ENCODE measurements at places on chromosomes 5 and 9. TPM values are rescaled to one million over a fixed set of nuclear protein-coding genes. Genes with fewer than 3 reads are reported as not detected.

NOL8 gene
- total RNA-seq = 46.7 TPM

GRCh38 chr9:2907411-2907810 lies 63.5 kb upstream of the PUM3 start:
- DNase-seq = no peak

- no peak for DNase-seq
Observed at GRCh38 chr5:145855763-145856267, 17.0 kb downstream of the GRXCR2 start.

- no peak for DNase-seq
Observed at GRCh38 chr5:17088051-17088450, 129.4 kb upstream of the BASP1 start.

- DNase-seq = no peak
Observed at GRCh38 chr5:178282391-178282790, 49.8 kb upstream of the PHYKPL start.

JAK2 gene
- 43.9 TPM for total RNA-seq

NDUFS6 gene
- total RNA-seq = 22.5 TPM

GRCh38 chr5:171623107-171623506 lies 162.5 kb upstream of the SMIM23 start:
- DNase-seq = no peak

DNA sequence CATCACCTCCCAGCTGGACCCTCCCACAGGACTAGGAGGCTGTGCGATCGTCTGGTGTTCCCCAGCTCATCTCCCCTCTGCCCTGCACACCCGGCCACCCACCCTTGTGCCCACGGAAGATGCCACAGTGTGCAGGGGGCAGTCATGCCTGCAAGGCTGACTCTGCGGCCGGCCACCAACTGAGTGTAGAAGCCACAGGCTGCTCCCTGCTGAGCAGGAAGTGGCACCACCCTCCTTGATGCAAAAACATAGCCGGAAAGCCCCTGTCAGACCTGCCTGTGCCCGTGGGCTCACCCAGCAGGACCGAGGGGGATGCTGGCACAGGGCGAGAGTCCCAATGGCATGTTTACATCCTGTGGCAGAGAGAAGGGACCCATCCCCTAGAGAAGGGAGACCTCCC lies 40.3 kb upstream of the SLC12A7 start:
- peak; percentile 42 for DNase-seq

- peak; percentile 96 for DNase-seq
Observed at GRCh38 chr5:149960272-149961185, at the start of gene SLC26A2. Gene SLC26A2 (plus strand): TSS chr5:149960758. CDS start chr5:149977653, 16,895 bp downstream.

GRCh38 chr5:166363087-166363760 lies 1928.2 kb upstream of the WWC1 start:
- no peak for DNase-seq

- no peak for DNase-seq
Observed at GRCh38 chr5:17314907-17315471, 97.6 kb downstream of the BASP1 start.

DNA sequence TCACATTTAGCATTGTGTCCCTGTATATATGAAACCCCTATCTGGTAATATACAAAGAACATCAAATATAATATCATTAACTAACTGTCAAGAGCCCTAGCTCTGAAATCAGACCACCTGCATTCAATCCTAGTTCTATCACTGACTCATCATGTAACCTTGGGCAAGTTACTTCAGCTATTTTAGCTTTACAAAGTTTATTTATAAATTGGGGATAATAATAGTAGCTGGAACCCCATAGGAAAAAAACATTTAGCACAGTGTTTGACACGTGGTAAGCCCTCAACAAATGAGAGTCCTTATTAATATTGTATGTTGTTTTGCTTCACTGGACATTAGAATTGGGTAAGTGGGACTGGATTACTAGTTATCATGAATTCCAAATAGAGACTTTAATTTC lies 157.5 kb downstream of the EBF1 start:
- DNase-seq = no peak

- DNase-seq = no peak
Observed at GRCh38 chr5:134510970-134511795, 14.3 kb upstream of the JADE2 start.

DNA sequence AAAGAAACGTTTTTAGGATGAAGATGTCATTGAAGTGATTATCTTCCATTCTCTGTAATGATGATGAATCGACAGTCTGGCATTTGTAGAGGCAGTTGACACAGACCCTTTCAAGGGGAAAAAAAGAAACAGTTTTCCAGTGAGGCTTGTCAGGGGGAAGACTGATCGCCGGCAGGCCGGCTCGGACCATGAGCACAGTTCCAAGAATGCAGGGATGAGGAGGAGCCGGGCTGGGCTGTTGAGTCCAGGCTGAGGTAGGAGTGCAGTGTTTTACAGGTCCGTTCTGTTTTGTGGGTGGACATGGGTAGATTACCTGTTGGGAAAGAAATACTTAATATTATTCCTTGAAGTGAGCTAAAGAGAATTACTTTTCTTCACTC lies 194.6 kb downstream of the AOPEP start:
- DNase-seq = no peak

All from natural killer cell (primary cell).